Ammon's horn (tissue), 1 donor: ENCODE measurements at places on chromosomes 13 and 19.
A peak's percentile ranks its signal among the peaks of the same experiment; 100 is the strongest.

DNA sequence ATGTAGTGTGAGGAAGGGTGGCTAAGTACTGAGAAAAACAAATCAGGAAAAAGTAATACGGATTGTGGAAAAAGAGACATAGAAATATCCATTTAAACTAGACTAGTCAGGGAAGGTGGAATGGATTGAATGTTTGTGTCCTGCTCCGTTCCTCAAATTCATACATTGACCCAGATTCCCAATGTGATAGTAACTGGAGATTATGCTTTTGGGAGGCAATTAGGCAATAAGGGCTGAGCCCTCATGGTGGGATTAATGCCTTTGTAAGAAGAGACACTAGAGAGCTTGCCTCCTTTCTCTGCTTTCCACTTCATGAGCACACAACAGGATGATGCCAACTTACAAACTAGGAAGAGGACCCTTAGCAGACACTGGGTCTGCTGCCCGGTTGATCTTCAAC, 765.2 kb upstream of the GPC6 start:
- DNase-seq, result no peak

- peak; percentile 55 for DNase-seq
Measured at GRCh38 chr13:40777166-40777808, 6.3 kb upstream of the MRPS31 start.

GRCh38 chr13:43915451-43915850, 35.7 kb downstream of the LACC1 start:
- DNase-seq, result no peak

GRCh38 chr13:71864986-71865873, 1.8 kb downstream of the DACH1 start:
- DNase-seq, result peak; percentile 14

- DNase-seq, result peak; percentile 34
Measured at GRCh38 chr13:61413572-61414535, 1.8 kb downstream of the PCDH20 start.

DNA sequence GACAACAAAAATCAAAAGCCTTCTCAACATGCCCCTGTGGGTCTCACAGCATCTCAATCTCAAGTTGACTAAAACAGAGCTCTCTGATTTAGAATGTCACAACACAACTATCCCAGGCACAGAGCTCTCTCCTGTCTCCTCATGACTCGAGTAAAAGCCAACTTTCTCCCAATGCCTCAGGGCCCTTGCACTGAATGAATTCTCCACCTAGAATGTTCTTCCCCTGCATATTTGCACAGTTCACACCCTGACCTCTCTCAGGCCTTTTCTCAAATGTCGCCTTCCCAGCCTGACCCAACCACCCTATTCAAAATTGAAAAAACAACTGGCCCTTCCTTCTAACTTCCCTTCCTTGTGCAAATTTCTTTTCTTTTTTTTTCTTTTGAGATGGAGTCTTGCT, 3.7 kb upstream of the SWSAP1 start:
- no peak for DNase-seq

GRCh38 chr19:36246006-36246481, 31.1 kb downstream of the ZNF146 start:
- DNase-seq, result peak; percentile 58

DNA sequence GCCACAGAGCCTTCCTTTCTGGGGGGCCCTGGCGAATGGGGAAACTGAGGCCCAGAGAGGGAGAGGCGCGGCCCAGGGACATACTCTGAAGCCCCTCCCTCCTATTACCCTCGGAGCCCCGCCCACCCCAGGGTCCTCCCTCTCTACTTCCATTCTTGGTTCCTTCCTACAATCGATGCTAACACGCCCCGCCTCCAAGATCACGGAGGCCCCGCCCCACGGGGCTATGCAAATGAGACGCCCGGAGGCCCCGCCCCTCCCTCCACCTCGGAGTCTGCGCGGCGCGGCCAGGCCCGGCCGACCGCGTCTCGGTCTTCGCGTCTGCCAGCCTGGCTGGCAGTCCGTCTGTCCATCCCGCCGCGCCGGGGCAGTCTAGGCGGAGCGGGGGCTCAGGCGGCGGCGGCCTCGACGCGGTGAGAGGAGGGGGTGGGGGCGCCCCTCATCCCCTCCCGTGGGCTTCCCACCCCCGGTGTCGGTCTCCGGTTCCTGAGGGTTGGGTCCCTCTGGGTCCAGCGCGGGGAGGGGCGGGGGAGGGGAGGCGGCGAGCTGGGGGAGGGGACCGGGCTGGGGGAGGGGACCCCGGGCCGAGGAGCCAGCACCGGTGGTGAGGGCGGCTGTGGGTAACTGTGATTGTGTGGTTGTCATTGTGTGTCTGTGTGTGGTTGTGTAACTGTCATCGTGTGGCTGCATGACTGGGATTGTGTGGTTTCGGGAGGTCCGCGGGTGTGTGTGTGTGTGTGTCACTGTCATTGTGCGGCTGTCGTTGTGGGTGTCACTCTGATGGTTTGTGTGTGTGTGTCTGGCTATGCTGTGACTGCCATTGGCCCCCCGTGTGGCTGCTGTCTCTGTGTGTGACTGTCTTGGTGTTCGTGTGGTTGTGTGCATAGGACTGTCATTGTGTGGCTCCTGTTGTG, at the start of gene PLPPR2:
Gene PLPPR2, plus strand, starts transcription at position 273 of the 914 bp plus-strand sequence. CDS start 2,242 bp downstream, outside the sequence.
- DNase-seq, result peak; percentile 94

DNA sequence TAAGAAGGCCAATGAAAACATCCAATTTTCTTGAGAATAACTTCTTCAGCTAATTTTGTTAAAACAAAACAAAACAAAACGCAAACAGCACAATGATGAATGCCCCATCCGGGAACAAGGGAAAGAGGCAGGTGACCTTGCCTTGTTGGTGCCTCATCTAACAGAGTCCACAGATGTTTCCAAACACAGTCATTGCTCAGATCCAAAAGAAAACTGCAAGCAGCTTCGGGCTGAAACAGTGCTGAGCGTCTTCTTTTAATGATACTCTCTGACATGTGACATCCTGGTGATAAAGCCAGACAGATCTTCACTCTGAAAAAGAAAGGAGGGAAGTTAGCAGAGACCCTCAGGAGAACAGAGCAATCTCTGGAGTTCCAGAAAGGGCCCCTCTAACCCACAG, 30.4 kb downstream of the IRS2 start:
- DNase-seq, result no peak

GRCh38 chr19:14149509-14149994, 13.2 kb upstream of the ASF1B start:
- DNase-seq, result peak; percentile 62

GRCh38 chr19:29016926-29017760, 195.8 kb downstream of the UQCRFS1 start:
- DNase-seq, result no peak

DNA sequence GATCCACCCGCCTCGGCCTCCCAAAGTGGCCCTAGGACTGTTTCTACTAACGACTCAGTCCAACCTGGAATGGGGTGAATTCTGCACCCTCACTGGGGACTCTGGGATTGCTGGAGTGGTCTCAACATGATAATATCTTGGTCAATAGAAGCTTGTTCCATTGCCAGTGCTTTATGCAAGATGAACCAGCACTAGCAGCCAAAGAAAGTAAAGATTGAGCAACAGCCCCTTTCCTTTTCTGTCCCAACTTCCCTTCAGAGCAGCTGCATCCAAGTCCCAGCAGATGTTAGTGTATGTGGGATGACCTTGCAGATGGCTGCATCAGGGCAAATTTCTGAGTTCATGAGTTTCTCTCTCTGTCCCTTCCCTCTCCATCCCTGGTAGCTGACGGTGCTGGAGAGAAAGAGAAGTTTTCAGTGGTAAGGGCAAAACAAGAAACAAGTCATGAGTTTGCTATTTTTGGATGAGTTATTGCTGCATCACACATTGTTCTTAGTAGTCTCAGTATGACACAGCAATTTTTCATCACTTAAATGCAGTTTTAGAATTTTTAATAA, 183.6 kb upstream of the EDNRB start:
- DNase-seq, result peak; percentile 17

GRCh38 chr19:3403489-3404323, 37.3 kb downstream of the NFIC start:
- DNase-seq, result peak; percentile 87

- DNase-seq, result peak; percentile 57
Measured at GRCh38 chr13:29573190-29573589, 22.3 kb downstream of the SLC7A1 start.

- no peak for DNase-seq
Measured at GRCh38 chr19:31099515-31100205, 249.6 kb downstream of the TSHZ3 start.

- DNase-seq, result no peak
Measured at GRCh38 chr13:28849441-28849840, 29.3 kb downstream of the MTUS2 start.

DNA sequence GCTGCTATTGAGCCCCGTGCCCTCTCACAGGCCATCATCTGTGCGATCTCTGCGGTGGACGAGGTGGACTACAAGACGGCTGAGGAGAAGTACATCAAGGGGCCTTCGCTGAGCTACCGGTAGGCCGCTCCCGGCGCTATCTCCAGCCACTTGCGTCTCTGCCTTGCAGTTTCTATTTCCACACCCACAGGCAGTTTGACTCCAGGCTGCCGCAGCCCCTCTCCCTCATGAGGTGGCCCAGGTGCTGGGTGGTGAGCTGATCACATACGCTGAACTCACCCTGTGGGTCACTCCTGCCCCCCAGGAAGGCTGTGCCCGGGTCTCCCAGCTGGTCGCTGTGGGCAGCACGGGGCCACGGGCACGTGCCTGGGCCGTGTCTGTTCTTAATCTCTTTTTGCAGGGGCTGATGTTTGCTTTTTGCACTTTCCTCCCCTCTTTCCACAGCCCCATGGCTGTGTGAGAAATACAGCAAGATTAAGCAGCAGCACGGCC, 10.6 kb upstream of the NDUFS7 start:
- no peak for DNase-seq

GRCh38 chr19:2793577-2793976, 8.3 kb downstream of the THOP1 start:
- no peak for DNase-seq

GRCh38 chr13:107057028-107057631, 489.2 kb upstream of the ARGLU1 start:
- no peak for DNase-seq

DNA sequence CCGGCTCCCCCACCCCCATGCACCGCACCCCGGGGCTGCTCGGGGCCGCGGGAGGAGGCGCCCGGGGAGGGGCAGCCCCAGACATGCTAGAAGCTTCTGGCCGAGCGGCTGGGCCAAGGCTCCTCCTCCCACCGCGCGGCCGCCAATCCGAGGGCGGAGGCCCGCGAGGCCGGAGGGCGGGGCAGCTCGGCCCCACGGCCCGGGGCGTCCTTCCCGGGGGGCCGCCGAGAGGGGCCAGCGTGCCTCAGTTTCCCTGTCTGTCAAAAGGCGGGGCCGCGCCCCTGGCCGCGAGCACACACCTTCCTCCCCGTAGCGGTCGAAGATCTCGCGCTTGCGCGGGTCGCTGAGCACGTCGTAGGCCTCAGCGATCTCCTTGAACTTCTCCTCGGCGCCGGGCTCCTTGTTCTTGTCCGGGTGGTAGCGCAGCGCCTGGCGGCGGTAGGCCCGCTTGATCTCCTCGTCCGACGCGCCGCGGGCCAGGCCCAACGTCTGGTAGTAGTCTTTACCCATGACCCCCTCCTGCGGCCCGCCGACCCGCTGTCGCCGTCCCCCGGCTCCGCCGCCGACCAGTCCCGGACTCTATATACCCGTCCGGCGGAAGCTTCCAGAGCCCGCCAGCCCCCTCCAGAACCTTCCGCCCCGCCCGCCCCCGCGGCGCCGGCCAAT, at the start of gene DNAJB1:
Gene DNAJB1, minus strand, starts transcription at position 558 of the 666 bp plus-strand sequence. Its CDS starts 48 bp downstream, at position 510.
- DNase-seq, result peak; percentile 81

DNA sequence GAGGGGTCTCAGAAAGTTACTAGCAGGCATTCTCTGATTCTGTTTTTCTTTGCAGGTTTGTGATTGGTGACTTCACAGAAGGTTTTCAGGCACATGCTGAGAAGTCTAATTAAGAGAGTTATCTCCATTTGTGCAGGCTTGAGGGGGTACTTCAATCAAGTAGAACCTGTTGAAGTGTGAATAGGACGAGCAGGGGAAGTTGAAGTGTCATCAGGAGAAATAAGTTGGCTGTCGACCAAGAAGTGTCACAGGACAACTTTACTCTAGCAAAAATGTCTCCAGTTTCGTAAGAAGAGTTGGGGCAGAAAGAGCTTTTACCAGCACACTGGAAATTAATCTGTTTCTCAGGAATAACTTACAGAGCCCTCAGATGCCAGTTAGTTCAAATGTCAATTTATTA, 576.5 kb upstream of the SLITRK5 start:
- no peak for DNase-seq

DNA sequence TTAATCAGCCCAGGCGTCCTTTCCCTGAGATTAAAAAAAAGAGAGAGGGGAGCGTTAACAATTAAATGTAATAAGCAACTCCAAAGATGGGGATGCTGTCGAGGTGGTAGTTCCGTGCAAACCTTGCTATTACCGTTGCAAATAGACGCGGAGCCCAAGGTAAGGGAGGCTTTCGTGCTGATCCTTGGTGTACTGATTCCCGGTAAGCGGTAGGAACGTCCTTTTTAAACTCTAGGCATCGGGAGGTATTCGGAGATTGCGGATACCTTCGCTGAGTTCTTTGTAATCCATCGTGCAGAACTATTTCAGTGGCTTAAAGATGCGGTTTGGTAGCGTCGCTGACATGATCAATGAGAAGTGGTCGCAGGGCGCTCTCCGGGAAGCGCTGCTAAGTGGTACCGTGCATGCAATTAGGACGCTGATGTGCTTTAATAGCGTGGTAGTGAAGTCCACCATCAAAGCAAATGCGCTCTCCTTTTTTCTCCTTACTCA, 3.1 kb downstream of the SLITRK5 start:
- DNase-seq, result no peak

DNA sequence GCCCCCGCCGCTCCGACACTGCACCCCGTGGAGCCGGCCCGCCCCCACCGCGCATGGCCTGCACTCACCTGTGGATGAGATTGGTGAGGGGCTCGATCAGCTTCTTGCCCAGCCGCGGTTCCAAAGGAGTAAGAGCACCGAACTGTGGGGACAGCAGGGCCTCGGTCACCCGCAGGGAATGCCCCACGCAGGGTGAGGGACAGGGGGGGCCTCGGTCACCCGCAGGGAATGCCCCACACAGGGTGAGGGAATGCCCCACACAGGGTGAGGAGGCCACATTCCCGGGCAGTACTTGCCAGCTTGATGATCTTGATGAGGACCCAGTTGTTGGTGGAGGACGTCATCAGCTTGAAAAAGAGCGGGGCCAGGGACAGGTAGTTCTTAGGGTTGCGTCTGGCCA, 22.3 kb downstream of the AP3D1 start:
- no peak for DNase-seq

DNA sequence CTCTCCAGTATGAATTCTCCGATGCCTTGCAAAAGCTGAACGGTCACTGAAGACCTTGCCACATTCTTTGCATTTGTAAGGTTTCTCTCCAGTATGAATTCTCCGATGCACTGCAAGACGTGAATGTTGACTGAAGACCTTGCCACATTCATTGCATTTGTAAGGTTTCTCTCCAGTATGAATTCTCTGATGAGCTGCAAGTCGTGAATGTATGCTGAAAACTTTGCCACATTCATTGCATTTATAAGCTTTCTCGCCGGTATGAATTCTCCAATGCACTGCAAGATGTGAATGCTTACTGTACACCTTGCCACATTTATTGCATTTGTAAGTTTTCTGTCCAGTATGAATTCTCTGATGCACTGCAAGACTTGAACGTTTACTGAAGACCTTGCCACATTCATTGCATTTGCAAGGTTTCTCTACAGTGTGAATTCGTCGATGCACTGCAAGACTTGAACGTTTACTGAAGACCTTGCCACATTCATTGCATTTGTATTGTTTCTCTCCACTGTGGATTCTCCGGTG, 20.0 kb upstream of the ZNF841 start:
- DNase-seq, result no peak
